Activated CD4-positive, alpha-beta T cell treated with anti-CD3 and anti-CD28 coated beads for 48 hours (primary cell): ENCODE measurements at places on chromosomes 4 and X.

- no peak for DNase-seq
Observed at GRCh38 chrX:147850875-147851274, 60.8 kb upstream of the FMR1 start.

- DNase-seq: no peak
Observed at GRCh38 chrX:54087661-54088060, 43.4 kb upstream of the PHF8 start.

- DNase-seq: no peak
Observed at GRCh38 chr4:88857588-88857987, 160.0 kb upstream of the NAP1L5 start.

GRCh38 chr4:169154121-169154520, 116.6 kb downstream of the SH3RF1 start:
- no peak for DNase-seq

- no peak for DNase-seq
Observed at GRCh38 chr4:108820492-108821350, 57.9 kb upstream of the ETNPPL start.

DNA sequence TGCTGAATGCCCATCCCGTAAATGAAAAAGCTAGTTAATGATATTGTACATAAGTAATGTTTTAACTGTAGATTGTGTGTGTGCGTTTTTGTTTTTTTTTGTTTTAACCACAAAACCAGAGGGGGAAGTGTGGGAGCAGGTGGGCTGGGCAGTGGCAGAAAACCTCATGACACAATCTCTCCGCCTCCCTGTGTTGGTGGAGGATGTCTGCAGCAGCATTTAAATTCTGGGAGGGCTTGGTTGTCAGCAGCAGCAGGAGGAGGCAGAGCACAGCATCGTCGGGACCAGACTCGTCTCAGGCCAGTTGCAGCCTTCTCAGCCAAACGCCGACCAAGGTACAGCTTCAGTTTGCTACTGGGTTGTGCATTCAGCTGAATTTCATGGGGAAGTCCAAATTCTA, at the start of gene SPP1:
Gene SPP1, plus strand, starts transcription at position 249 of the 400 bp plus-strand sequence. CDS start 1,182 bp downstream, outside the sequence.
- peak; percentile 23 for DNase-seq

DNA sequence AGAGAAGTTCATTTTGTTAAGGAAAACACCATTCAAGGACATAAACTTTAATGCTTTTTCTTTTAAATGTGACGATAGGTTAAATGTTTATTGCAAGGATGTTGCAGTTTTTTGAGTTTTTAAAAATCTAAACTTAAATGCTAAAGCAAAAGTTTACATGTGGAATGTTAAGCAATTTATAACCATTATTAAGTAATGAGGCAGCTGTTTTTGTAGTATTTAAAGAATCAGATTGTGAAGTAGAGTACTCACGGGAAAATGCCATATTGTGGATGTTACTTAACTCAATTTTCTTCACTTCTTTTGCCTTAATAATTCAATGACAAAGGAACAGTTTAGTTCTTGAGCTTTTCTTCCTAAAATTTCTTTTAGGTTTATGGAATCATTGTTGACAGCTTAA, 43.5 kb downstream of the UBE2K start:
- DNase-seq: no peak

GRCh38 chrX:148610328-148610698, 109.9 kb downstream of the AFF2 start:
- DNase-seq: no peak

- DNase-seq: no peak
Observed at GRCh38 chr4:48815483-48815882, 15.4 kb upstream of the OCIAD1 start.

GRCh38 chrX:24231131-24231540, 81.6 kb downstream of the ZFX start:
- peak; percentile 4 for DNase-seq

- no peak for DNase-seq
Observed at GRCh38 chr4:175447016-175447415, 365.0 kb downstream of the GPM6A start.

- DNase-seq: no peak
Observed at GRCh38 chr4:21827575-21827974, 121.0 kb downstream of the KCNIP4 start.

GRCh38 chr4:177369372-177369771, 59.7 kb downstream of the NEIL3 start:
- DNase-seq: no peak

DNA sequence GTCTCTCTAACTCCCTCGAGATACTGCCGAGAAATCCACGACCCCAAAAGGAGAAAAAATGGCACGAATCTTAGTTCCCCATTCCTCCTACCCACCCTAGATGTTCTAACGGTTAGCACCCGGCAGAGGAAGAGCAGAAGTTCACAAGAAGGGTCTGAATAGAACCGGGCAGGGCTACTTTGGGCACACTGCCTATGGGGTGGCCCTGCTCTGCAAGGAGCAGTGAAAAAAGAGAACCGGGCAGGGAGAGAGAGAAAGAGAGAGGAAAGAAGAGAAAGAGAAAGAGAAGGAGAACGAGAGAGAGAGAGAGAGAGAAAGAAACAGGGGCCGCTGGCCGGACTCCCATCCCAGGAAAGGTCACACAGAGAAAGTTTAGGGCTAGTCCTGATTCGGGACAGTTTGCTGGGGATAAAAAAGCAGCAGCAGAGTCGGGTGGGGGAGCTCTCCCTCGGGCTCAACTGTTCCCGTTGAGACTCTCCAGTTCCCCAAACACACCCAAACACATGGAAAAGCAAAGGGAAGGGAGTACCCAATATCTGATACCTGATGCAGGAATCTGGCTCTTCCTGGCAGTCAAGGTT, 468 bp downstream of the GLA start:
- DNase-seq: no peak

DNA sequence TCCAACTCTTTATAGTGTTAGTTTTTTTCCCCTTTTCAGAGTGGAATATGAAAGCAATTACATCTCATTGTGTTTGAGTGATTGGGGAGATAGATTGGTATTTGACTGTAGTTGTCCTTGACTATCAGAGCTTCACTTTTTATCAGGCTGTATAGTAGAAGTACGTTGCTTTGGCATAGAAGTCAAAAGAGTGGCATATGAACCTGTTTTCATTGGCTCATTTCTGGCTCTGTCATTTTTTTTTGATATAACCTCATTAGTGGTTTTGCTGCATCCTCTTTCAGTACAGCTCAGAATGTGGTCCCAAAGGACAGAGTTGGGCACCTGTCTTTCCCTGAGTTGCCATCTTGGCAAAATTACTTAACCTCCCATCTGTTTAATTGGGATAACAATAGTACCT, 1.4 kb downstream of the TMA16 start:
- no peak for DNase-seq

DNA sequence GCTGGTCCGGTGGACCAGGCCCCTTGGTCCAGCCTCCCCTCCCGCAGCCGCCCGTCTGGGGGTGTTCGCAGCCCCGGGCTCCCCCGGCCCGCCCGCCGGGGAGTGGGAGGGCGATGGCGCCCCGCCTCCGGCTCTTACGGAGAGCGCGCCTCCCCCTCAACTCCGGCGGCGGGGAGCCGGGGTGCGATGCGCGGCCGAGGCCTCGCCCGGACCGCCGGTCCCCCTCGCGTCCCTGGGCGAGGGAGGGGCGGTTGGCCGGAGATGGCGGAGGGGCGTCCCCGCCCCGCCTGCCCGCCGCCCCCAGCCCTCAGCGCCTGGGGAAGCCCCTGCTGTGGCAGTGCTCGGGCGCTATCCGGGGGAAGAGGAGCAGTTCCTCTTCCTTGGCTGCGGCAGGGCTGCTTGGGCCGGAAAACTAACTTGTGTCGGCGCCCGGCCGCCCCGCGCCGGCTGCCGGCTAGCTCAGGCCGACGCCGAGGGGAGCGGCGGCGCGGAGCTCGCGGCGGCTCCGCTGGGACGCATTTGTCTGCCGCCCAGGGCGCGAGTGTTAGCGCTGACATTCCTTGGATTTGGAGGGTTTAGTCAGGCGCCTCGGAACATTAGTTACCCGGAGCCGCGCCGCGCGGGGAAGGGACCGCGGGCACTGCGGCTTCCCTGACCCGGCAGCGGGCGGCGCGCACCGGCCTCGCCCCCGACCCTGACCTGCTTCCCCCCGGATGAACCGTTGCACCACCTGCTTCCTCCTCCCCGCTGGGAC, 994 bp downstream of the GALNT7 start:
- peak; percentile 66 for DNase-seq

DNA sequence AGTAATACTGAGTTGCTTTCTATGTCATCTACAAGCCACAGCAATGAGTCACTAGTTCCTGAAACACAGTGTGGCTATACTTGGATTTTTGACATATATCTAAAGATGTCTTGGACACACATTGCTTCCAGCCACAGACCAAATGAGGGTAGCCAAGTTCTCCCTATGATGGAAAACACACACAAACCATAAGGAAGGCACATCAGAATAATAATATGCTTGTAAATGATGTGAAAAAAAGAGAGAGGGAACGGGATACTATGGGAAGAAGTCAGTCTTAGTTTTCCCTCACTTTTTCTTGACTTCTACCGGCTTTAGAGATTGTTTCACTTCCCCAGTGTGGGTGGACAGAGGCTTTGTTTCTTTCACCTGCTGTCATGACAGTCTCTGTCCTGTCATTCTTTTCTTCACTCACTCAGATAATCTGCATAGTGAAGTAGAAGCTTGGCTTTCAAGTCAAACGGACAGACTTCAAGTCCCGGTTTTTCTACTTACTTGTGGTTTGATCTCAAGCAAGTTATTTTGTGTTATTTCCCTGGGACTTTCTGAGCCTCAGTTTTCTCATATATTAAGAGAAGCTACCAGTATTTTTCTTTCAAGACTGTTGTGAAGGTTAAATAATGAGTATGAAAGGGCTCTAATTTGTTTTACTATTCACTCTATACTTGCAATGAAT, 34.7 kb downstream of the P2RY10 start:
- DNase-seq: peak; percentile 4

DNA sequence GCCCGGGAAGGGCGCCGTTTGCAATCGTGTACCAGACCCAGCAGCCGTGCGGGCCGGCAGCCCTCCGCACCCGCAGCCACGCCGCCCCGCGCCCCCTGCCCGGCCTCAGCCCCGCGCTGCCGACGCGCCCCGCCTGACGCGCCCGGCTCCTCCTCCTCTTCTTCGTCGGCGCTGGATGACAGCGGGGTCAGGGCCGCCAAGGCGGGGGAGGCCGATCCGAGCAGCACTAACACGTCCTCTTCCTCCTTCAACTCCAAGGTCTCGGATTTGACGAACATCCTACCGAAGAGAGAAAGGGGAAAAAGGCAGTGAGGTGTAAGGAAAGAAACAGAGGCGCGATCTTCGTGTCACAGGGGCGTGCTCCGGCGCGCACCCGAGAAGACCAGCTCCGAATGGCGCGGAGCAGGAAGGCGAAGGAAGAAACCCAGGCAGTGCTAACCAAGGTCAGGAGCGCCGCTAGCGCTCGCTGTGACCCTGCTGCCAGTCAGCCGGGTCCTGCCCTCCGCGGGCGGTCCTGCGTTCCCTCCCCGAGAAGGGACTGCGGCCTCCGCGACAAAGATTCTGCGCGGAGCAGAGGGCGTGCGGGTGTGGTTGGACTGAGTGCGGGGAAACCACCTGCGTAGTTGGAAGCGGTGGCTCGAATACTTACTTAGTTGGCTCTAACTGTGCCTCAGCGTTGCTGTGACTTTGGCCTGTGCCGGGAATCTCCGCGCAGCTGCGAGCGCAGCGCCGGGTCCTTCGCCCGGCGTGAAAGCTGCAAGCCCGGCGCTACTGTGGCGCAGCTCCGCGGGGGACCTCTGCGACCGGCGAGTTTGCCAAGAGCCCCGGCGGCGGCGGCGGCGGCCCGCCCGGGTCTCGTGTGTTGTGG, 548 bp downstream of the NEUROG2 start:
- DNase-seq: peak; percentile 62

- DNase-seq: no peak
Observed at GRCh38 chr4:2685541-2685940, 70.6 kb downstream of the TNIP2 start.

GRCh38 chrX:63275127-63275526, 76.0 kb downstream of the SPIN4 start:
- DNase-seq: peak; percentile 38

GRCh38 chr4:155426953-155427352, 50.2 kb upstream of the MAP9 start:
- no peak for DNase-seq

- DNase-seq: peak; percentile 62
Observed at GRCh38 chr4:48341776-48342605, 662 bp downstream of the SLAIN2 start.

GRCh38 chrX:82134378-82134777, 932.5 kb downstream of the SH3BGRL start:
- no peak for DNase-seq

DNA sequence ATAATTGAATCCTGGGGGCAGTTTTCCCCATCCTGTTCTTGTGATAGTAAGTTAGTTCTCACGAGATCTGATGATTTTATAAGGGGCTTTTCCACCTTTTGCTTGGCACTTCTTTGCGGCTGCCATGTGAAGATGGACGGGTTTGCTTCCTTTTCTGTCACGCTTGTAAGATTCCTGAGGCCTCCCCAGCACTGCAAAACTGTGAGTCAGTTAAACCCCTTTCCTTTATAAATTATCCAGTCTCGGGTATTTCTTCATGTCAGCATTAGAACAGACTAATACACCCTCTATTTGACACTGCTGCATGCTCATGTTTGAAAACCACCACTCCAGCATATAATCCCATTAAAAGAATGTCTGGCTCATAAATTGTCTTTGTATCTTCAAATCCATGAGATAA, 264.4 kb upstream of the ITM2A start:
- DNase-seq: no peak

DNA sequence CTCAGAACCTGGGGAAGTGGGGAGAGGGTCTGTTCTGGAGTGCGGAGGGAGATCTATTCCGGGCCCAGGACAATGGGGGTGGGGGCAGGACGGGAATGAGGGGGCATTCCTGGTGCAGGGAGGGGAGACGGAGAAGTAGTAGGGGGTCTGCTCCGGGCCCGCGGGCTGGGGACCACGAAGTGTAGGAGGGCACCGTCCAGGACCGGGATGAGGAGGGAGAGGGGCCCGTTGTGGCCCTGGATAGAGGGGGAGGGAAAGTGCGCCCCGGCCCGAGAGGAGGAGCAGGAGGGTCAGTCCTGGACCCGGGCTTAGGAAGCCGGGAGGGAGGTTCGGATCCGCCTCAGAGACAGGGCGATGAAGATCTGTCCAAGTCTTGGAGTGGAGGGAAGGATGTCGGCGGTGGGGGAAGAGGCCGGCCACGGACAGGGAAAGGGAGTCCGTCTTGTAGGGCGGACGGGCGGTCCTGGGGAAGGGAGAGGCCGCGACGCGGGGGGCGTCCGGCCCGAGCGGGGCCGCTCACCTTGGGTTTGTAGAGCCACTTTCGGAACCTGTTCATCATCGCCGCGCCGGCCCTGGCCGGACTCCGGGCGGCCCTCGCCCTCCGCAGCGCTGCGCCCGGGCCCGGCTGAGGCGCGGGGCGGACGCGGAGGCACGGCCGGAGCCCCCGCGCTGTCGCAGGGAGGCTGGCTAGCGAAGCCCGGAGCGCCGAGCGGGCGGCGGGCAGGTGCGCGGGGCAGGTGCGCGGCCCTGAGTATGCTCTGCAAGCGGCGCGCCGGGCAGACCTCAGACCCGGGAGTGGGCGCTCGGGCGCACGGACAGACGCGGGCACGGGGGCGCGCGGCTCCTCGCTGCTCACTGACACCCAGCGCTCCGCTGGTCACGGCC, at the start of gene ZFYVE28:
Gene ZFYVE28, minus strand, starts transcription at position 881 of the 885 bp plus-strand sequence. Its CDS starts 322 bp downstream, at position 559.
- no peak for DNase-seq

GRCh38 chr4:113088050-113088449, 38.6 kb downstream of the ANK2 start:
- DNase-seq: no peak
